H7 (cell line): ENCODE measurements at places on chromosomes 6 and 20. TPM values are rescaled to one million over a fixed set of nuclear protein-coding genes. Genes with fewer than 3 reads are reported as not detected.

GRCh38 chr6:47439348-47439668 is 38.3 kb upstream of the CD2AP start:
- no peak for DNase-seq

Gene NKX2-2
- 0.45 TPM in 1 of 2 replicates, not detected in the other for total RNA-seq

- no peak for DNase-seq
These were observed 32.4 kb downstream of the CBFA2T2 start for GRCh38 chr20:33522256-33522820.

GRCh38 chr6:158813032-158813431 is 6.1 kb downstream of the EZR start:
- no peak for DNase-seq

Gene SFT2D1
- total RNA-seq, result 50.1 and 58.0 TPM in 2 replicates

DNA sequence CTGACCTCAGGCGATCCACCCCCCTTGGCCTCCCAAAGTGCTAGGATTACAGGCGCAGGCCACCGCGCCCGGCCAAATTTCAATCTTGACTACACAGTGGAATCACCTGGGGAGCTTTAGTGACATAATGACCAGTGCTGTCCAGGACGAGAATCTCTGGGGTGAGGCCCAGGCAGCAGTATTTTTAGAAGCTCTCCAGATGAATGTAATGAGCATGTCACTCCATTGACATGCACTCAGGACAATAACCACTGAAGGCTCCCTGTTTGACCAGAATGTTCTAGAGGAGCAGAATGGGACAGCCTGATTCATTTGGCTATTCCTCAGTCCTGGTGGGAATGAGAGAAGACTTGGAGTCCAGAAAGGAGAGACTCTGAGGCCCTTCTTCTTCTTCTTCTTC is 39.2 kb downstream of the SRSF3 start:
- DNase-seq, result no peak

Gene PNRC1
- 12.7 and 21.5 TPM in 2 replicates for total RNA-seq

- no peak for DNase-seq
These were observed 750 bp upstream of the PAK5 start for GRCh38 chr20:9839626-9840025.
